ENCODE measurements at places on chromosomes 6 and 20.

DNA sequence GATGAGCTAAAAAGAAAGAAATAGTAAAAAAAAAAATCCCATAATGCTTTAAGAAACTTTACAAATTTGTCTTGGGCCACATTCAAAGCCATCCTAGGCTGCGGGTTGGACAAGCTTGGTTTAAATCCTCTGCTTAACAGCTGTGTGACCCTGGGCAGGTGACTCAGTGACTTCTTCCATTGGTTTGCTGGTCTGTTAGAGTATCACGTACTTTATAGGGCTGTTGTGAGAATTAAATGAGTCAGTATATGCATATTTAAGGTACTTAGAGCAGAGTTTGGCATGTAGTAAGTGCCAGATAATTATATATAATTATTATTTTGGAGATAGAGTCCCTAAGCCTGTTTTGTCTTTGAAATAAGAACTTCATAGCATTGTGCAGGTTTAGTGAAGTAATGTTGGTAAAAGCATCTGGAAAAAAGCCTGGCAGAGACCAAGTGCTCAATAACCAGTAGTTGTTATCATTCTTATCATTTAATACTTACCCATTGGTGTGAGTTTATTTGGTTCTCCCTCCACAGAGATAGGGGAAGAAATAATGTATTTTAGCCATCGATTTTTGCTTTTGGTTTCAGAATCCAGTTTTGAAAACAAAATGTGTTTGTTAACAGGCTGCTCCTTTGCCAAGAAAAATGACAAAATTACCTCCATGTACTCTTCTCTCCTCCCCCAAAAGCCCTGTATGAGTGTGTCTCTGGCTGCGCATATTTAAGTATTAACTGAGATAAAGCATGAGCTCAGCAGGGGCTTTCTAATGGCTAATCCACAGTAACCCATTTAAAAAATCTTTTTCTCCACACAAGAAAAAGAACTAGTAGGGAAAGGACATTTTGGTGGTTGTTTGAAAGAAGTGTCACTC is 67.2 kb downstream of the FOXO3 start:
- DNase-seq, result no peak

DNA sequence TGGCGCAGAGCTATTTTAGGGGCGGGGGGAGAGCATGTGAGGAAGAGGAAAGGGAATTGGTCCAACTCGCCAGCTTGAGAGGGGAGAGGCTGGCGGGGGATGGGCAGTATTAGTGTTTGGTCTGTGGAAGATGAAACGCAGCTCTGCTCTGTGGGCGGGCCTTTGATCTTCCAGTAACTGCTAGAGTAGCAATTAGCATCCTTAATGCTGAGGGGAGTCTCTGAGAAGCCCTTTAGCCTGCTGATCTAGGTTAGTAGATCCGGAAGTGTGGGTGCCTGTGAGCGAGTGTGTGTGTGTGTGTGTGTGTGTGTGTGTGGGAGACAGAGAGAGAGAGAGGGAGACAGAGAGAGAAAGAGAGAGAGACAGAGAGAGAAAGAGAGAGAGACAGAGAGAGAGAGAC is 117.2 kb upstream of the BACH2 start:
- no peak for DNase-seq

- no peak for DNase-seq
These were observed 63.9 kb downstream of the REV3L start for GRCh38 chr6:111418971-111419693.

DNA sequence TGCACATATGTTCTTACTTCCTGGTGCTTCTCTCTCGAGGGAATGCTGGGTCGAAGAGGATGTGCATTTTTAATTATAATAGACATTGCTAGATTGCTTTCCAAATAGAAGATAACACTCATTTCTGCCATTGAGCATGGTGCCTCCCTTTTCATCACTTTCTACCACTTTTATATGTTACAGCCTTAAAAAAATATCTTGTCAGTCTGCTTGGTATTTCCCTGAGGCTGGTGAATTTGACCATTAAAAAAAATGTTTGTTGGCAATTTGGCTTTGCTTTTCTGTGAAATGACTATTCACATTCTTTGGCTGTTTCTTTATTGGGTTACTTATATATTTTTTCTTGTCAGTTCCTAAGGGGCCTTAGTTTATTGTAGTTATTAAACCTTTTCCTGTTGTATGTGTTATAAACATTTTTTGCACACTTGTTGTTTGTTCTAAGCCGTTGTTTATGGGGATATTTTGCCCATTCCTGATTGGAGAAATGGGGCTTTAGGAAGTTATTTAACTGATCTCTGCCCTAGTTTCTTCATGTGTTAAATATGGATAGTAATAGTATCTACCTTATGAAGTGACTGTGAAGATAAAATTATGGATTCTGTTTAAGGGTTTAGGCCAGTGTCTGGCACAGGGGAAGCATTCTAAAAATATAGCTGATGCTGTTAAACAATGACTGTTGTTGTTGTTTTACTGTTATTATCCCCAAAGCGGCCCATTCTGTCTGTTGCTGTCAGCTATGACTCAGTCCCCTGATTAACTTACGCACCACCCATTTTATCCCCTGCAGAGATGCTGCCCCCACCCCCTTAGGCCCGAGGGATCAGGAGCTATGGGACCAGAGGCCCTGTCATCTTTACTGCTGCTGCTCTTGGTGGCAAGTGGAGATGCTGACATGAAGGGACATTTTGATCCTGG is 3.8 kb downstream of the DDR1 start:
- no peak for DNase-seq

DNA sequence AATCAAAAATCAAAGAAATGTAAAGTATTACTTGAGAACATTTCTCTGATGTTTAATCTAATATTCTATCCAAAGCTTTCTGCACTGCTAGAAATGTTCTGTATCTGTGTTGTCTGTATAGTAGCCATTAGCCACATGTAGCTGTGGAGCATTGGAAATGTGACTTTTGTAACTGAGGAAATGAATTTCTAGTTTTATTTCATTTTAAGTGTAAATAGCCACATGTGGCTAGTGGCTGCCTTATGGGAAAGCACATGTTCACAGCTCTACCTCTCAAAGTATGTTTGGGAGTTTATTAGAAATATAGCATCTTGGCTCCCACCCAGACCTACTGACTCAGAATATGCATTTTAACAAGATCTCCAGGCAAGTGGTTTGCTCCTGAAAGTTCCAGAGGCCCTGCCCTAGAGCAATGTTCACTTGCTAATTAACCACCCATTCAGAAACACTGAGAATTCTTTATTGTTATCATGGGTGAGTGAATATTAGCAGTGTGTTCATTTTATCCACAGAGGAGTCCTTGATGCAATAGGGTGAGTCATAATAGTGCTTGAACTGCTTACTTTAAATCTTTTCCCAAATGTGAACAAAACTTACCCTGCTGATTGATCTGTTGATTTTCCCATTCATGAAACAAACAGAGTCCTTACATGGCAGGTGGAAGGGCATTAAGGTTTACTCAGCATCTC is 282.7 kb downstream of the PLCB1 start:
- no peak for DNase-seq

DNA sequence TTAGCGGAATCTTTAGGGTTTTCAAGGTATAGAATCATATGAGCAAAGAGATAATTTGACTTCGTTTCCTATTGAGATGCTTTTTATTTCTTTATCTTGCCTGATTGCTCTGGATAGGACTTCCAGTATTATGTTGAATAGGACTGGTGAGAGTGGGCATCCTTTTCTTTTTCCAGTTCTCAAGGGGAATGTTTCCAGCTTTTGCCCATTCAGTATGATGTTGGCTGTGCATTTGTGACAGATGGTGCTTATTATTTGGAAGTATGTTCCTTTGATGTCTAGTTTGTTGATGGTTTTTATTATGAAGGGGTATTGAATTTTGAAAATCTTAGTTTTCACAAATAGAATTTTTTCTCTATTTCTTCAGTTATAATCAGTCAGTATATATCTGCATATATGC is 656.6 kb upstream of the MAP3K7 start:
- DNase-seq, result no peak

DNA sequence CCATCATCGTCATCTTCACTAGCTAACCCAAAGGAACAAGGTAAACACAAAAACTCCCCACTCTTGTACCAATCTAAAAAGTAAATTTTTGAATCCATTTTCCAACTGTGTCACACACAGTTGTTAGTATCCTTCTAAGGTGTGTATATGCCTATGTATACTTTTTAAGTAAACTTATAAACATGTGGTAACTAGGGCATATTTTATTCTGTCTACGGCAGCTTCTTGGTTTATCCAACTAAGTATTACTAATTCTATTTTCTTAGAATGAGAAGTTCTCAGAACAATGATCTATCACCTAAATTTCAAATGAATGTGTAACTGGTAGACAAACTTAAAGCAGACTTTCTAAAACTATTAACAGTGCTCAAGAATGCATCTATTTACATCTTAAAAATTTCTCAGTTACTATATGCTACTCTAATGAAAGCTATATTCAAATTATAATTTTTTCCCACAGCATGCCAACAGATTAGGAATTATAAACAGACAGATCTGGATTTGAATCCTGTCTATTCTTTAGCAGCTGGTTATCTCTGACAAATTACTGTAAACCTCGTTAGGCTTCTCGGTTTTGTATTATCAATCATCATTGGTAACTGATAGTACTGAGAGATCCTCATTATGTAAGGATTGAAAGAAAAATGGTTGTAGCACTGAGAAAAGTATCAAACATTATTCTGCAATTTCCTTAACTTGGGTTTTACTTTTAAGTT is 1.8 kb upstream of the PLN start:
- no peak for DNase-seq

GRCh38 chr6:12245763-12246718 is 44.1 kb upstream of the EDN1 start:
- DNase-seq, result no peak

DNA sequence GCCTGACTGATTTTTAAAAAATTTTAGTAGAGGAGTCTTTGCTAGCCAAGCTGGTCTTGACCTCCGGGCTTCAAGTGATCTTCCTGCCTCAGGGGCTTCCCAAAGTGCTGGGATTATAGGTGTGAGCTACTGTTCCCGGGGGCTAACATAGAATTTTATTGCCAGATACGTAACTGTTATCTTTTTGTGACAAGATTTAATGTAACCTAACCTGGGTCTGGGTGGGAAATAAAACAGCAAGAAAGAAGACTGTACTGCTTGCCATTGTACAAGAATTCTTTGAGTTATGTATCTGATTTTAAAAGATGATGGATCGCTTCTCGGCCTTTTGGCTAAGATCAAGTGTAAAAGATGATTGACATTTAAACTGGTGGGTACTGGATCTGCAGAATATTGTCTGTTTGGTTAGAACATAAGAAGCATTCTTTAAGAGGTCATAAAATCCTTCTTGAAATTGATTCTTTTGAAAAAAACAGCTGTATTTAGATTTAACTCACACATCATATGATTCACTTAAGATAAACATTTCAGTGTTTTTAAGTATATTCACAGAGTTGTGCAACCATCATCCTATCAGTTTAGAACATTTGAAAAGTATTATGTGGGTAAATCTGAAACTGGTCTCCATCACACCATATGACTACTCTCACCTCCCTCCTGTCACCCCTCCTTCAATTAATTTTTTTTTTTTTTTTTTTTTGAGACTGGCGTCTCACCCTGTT is 21.6 kb downstream of the TPX2 start:
- DNase-seq, result no peak

- DNase-seq, result no peak
These were observed 60.9 kb downstream of the SAMD3 start for GRCh38 chr6:130161683-130162404.

DNA sequence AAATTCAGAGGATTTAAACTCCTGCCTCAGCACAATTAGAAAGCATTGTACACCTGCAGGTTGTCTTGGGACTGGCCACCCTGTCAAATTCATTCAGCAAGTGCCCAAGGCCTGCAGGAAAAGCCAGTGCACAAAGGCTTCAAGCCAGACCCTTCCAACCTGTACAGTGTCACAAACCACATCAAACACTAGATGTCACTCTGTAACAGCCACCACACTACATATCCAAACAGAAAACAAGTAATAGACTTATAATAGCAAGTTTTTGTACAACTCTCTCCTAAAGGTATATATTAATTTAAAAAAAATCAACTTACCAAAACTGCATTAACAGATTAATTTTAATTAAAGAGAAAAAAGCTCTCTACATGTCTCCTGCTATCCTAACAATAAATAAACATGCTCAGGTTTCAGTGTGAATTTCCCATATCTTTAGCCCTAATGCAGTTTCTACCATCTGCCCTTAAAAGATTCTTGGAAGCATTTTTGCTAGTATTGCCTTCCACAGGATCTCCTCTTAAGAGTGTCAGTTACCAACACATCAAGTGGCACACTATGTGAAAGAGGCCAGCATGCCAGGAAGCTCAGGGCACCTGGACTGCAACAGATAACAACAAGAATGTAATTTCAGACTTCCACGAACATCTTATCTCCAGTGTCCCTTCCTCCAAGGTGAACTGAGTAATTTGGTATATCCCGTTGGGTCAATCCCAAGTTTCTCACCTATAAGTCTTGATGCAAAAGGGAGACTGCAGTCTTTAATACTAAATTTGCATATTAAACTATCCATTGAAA is 47.5 kb downstream of the RALGAPA2 start:
- no peak for DNase-seq

GRCh38 chr6:5557506-5557905 is 296.2 kb downstream of the FARS2 start:
- DNase-seq, result no peak

DNA sequence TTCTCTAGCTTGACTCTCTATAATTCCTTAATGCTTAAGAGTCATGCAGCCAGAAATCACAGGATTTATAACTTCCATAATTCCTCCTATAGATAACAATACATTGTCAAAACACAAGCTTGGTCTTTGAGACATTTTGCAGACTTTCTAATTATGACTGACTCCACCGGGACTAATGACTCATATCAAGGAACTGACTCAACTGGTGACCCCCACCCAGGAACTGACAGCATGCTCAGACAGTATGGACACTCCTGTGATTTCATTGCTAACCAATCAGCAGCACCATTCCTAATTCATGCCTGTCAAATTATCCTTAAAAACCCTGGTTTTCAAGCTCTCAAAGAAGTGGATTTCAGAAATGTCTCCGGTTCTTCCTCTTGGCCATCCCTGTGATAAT is 670.5 kb upstream of the IMPG1 start:
- no peak for DNase-seq

- DNase-seq, result peak; percentile 62
These were observed 111.8 kb downstream of the AGPAT4 start for GRCh38 chr6:161161889-161162624.

DNA sequence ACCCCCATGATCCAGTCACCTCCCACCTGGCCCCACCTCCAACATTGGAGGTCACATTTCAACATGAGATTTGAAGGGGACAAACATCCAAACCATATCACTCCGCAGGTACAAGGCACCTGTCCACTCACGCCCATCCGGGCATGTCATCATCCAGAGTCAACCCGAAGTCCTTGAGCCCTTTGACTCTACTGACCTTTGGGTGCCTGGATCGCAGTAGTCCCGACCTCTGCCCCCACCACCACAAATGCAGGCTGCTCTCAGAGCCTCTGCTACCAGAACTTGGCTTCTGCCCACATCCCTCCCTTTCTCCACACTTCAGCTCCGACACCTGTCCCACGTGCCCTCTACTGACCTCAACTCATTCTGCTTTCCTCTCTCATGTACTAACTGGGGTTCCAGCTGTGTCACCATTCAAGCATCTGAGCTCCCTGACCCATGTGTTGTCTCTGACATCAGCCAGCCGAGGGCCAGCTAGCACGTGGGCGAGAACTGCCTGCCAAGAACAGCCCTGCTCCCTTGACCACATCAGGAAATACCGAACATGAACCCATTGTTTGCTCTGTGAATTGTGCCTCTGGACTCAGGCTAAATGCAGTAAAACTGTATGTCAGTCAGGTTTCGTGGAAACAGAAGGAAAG is 498.3 kb upstream of the SULF2 start:
- DNase-seq, result no peak

Measured in sigmoid colon (tissue), 7 donors.